ENCODE measurements at places on chromosomes 11 and 22.

GRCh38 chr22:45684169-45684568 is 12.5 kb downstream of the ATXN10 start:
- DNase-seq: no peak

- DNase-seq: peak; percentile 84
Observed at GRCh38 chr11:119338318-119338890, 2.3 kb downstream of the C1QTNF5 start.

DNA sequence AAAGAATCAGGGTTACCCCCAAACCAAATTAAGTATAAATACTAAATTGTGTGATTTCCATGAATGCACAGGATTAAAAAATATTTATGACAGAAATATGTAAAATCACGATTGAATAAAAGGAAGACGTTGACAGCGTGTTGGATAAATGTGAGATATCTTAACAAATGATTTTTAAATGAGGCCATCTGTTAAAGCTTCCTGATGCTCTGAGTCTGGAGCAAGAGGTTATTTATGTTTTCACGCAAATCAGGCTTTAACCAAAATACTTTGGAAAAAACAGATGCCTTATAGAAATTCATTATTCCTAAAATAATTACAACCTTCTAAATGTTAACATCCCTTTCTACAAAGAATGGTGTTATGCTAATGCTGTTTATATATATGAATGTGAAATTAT is 123.3 kb downstream of the PAX6 start:
- no peak for DNase-seq

GRCh38 chr11:31641477-31642062 is 132.0 kb downstream of the ELP4 start:
- peak; percentile 94 for DNase-seq

GRCh38 chr22:47016631-47017030 is 254.2 kb downstream of the TBC1D22A start:
- no peak for DNase-seq

GRCh38 chr11:72373163-72373562 is 61.2 kb downstream of the CLPB start:
- peak; percentile 46 for DNase-seq

- no peak for DNase-seq
Observed at GRCh38 chr11:132876239-132876638, 656.1 kb downstream of the OPCML start.

- no peak for DNase-seq
Observed at GRCh38 chr22:50686794-50687193, 14.2 kb downstream of the SHANK3 start.

GRCh38 chr22:32378707-32379272 is 21.1 kb downstream of the RFPL3 start:
- peak; percentile 73 for DNase-seq

DNA sequence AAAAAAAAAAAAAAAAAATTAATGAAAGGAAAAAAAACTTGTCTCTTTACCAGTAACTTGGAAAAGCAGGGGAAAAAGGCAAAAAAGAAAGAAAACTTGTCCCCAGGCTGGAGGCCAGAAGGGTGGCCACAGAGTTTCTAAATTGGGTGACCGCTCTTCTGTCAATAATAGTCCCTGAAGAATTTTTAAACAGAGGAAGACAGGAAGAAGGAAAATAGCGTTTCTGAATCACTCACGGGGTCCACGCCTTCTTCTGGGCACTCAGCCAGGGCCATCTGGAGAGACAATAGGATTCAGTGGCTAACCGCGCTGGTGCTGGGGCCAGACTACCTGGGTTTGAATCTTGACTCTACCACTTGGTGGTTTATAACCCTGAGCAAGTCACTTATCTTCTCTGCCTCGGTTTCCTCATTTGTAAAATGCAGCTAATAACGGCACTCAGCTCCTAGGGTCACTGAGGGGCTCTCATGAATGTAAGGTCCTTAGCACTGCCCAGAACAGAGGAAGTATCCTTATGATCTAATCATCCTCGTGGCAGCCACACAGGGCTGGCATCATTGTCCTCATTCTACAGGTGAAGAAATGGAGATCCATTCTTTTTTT is 7.0 kb downstream of the C11orf86 start:
- DNase-seq: peak; percentile 85

DNA sequence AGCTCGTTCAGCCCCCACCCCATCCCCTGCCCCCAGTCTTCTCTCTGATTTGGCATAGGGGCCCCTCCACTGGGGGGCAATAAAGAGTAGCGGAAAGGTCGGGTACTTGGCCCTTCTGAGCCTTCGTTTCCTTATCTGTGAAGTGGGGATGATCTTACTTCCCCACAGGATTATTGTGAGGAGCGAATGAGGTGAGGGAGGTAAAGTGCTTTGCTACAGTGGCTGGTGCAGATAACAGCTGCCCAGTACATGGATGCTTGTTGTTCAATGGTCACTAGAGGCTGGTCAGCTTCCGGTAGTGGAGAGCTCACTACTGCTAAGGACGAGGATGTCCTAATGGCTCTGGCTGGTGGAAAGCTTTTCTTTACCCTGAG is 101.2 kb downstream of the CEP164 start:
- DNase-seq: peak; percentile 32

GRCh38 chr11:6202041-6202440 is 3.0 kb downstream of the OR52W1 start:
- no peak for DNase-seq

Data from NCI-H82 (cell line).